ENCODE measurements at places on chromosomes 4 and X.
A peak's percentile ranks its signal among the peaks of the same experiment; 100 is the strongest.

GRCh38 chr4:67512501-67512900, 32.8 kb downstream of the CENPC start:
- no peak for DNase-seq

DNA sequence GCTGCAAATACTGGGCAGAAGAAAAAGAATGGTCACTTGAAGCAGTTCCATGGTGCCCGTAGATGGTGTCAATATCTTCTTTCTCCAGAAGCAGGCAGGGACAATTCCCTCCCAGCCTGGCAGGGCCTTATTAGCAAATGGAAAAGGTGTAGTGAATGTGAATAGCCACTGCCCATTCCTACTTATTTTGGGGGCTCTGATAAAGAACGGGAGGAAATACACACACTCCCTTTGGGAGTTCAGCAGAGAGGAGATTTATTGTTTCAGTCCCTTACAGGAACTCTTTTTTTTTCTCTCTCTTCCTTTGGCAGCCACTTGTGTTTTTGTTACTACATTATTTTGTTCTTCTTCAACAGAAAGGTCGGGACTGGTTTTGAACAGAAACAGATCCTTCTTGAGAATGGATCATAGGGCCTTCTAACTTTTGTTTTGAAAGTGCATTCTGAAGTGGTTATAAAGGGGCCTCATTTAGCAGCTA, at the start of gene EMCN:
TSS of gene EMCN (minus strand) at position 159 of the 478 bp plus-strand sequence. CDS start at position 51, 108 bp downstream.
- DNase-seq, result no peak

DNA sequence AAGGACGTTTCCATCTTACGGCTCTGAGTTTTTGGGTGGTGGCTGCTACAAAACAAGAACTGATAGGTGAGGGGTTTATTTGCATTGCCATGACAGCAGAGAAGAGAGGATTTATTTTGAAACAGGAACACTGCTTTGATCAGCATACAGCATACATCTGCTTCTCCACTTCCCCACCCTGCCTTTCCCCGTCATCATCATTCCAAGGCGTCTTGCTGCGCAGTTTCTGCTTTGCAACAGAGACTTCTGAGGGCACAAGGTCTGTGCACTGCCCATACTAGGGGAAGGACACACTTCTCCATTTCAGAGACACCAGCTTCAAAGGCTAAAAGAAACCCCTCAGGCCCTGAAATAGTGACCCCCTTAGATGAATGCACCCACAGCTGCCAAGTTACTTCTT, 19.1 kb downstream of the STARD8 start:
- DNase-seq, result no peak

DNA sequence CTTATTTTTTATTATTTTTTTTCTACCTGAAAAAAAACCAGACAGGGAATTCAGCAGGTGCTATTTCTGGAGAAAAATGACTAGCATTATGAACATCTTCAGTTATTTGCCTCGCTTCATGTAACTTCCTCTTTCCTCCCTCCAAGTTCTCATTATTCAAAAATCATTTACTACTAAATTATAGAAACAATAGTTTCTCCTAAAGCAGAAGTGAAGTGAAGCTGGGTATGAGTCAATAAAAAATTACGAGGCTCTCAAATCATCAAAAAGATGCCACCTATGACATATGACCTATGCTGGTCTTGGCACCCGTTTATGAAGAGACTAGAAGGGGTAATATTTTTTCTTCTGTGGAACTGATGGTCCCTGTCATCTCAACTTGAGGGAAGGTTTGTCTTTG, 145.0 kb upstream of the AADAT start:
- DNase-seq, result no peak

DNA sequence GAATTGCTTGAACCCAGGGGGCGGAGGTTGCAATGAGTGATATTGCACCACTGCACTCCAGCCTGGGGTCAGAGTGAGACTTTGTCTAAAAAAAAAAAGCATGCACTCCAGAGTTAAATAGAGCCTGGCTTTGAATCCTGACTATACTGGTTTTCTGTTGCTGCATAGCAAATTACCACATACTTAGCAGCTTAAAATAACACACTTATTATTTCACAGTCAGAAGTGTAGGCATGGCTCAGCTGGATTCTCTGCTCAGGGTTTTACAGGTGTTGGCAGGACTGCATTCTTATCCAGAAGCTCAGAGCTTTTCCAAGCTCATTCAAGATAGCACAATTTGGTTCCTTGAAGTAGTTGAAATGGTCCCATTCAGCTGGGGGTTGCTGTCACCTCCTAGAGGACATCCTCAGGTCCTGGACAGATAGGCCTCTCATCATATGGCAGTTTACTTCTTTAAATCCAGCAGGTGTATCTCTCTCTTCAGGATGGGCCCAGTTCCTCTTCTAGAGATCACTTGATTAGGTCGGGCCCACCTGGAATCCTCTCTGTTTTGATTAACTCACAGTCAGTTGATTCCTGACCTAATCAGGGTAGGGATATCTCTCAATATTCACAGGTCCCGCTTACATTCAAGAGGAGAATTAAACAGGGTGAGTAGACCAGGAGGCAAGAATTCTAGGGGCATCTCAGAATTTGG, 26.8 kb downstream of the DOCK11 start:
- DNase-seq, result no peak

- DNase-seq, result no peak
Measured at GRCh38 chr4:10160281-10160856, 43.8 kb upstream of the WDR1 start.

DNA sequence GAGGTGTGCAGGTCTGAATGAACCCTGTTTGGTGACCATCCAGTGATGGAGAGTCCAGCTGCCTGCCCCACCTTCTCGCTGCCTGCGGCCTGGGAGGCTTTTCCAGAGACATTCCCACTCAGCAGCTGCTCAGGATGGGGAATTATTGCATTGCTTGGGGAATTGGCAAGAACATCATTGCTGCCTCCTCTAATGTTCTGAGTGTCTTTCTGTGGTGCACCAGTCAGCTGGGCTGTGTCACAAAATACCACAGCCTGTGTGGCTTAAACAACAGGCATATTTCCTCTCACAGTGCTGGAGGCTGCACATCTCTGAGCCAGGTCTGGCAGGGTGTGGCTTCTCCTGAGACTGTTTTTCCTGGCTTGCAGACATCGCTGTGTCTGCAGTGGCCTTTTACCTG, 86.8 kb upstream of the AFAP1 start:
- no peak for DNase-seq

- no peak for DNase-seq
Measured at GRCh38 chr4:16023776-16024408, 59.9 kb downstream of the PROM1 start.

- DNase-seq, result no peak
Measured at GRCh38 chr4:94913316-94913715, 155.6 kb downstream of the BMPR1B start.

DNA sequence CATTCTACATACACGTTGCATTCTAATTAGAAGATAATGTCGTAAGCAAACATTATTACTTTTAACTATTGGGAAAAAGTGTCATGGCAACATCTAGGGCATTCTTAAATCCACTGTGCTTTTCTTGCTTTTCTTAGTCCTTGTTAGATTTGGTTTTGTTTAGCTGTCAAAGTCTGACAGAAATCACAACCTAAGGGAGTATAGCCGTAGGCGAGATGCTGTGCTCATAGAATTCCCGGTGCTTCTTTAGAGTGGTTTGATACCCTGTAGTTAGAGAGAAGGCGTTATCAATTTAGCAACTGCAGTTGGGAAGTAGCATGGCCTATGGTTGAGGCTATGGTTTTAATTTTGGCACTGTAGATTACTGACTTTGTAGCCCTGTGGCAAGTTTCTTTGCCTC, 45.7 kb downstream of the WWC2 start:
- DNase-seq, result no peak

GRCh38 chr4:108763986-108764385, 1.1 kb upstream of the ETNPPL start:
- DNase-seq, result no peak

GRCh38 chrX:152025656-152026440, 51.4 kb upstream of the GABRE start:
- no peak for DNase-seq

GRCh38 chr4:118834960-118835569, 861 bp downstream of the SEC24D start:
- DNase-seq, result peak; percentile 5

DNA sequence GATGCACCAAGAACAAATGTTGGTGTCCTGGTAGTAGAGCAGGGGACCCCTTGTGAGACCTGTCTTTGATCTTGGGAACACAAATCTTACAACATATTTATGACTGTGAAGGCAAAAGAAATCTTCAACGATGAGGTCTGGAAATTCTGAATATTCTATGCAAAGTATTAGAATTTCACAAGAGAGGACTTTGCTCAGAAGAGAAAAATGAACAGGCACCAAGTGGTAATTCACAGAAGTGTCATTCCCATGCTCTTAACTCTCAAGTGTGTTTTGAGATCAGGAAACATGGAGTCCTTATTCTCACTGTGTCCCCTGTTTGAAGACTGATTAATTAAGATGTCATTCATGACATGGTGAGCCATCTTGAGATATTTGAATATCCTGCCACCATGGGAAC, 52.5 kb downstream of the COQ2 start:
- DNase-seq, result no peak

DNA sequence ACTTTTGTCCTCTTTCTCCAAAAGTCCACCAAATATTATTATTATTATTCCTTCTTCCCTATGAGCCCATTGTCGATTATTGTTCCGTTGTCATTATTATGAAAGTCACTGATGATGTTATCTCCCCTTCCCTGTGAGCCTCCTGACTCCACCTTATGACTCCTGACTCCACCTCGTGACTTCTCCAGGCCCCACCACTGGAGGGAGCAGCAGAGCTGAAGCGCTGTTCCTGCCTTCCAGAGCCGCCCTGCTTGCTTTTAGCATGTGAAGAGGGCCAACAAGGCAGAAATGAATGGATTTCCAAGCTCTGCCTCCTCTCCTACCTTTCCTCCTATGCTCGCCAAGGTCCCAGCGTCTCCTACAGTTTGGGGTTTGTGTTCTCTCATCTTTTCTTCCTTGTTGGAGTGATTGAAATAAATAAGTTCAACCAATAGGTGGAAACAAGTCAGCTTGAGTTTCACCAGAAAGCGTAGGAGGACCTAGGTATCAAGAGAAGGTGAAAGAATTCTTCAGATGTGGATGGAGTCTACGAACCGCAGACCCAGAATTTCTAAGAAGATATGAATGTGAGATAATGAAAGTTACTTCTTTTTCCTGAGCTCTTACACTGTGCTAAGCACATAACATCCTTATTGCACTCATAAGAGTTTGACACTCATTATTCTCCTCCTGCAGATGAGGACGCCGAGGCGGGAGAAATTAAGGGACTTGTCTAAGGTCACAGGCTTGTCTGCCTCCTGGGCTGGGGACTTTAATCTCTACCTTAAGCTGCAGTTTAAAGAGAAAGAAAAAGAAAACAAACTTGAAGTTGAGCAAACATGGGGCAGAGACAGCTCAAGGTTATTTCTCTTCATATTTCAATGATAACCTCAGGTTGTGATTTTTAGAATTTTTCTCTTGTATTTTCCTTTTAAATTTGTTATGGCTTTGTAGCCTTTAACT, 26.1 kb downstream of the IGSF1 start:
- no peak for DNase-seq

GRCh38 chr4:8063974-8064563, 94.5 kb downstream of the ABLIM2 start:
- DNase-seq, result no peak

GRCh38 chr4:169098532-169098931, 88.5 kb upstream of the CBR4 start:
- DNase-seq, result no peak

DNA sequence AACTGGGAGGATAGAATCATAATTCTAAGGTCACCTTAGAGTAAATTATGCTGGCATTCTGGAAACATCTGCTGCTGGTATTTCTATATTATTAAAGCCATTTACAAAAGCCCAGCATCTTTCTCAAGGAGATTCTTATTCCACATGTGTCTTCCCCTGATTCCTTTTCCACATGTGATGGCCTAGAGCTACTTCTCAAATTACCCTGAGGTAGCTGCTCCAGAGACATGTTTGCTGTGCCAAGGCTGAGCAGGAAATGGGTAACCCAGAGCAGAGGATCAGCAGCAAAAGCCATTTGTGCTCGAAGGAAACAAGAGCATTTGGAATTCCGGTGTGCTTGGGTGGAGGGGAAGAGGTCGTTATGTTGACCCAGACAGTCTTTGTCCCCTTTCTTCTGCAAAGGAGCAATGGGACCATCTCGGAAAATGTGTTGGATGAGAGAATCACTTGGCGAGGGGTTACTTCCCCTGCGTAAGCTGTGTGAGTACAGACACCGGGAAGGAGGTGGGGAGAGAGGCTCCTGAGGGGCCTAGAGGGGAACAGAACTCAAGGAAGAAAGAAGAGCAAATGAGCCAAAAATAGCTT, 24.6 kb downstream of the TSC22D3 start:
- no peak for DNase-seq

DNA sequence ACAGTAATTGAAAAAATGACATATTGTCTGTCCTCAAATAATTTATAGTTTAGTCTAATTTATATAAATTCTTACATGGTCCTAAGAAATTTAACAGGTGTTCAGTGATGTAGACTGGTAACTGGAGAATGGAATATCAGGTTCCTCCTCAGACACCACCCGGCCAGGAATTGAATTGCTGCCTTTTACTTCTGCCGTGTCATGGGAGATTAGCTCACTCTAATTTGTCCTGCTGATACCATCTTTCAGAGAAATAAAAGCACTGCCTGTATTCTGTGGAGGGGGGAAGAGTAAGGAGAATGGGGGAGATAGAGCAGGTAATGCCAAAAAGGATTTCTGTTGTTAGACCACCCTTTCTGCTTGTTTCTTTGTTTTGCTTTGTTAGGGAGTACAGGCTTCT, 125.2 kb upstream of the KLHL4 start:
- DNase-seq, result no peak

- DNase-seq, result no peak
Measured at GRCh38 chr4:56531149-56531770, 25.7 kb downstream of the ARL9 start.

GRCh38 chr4:127141856-127142255, 490.9 kb upstream of the INTU start:
- no peak for DNase-seq
